Activated CD8-positive, alpha-beta memory T cell treated with anti-CD3 and anti-CD28 coated beads for 4 hours (primary cell): ENCODE measurements at places on chromosomes 4 and X.

GRCh38 chrX:57379296-57379695, 92.8 kb downstream of the FAAH2 start:
- DNase-seq, result no peak

DNA sequence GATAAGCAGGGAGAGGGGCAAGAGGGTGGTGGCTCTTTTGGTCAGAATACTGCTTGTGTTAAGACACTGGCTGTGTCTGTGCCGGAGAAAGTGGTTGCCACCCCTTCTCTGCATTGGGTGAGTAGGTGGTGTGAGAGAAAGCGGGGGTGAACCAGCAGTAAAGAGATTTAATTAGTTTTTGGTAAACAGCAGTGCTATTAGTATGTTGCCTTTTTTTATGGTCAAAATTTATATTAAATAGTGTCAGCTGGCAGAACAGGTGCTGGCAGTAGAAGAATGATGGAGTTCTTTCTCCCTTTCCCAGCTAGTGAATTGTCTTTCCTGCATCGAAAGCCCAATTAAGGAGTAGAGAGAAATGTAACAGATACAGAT, 181.6 kb downstream of the LARP7 start:
- no peak for DNase-seq

GRCh38 chr4:79182209-79182608, 143.7 kb downstream of the NAA11 start:
- DNase-seq, result no peak

DNA sequence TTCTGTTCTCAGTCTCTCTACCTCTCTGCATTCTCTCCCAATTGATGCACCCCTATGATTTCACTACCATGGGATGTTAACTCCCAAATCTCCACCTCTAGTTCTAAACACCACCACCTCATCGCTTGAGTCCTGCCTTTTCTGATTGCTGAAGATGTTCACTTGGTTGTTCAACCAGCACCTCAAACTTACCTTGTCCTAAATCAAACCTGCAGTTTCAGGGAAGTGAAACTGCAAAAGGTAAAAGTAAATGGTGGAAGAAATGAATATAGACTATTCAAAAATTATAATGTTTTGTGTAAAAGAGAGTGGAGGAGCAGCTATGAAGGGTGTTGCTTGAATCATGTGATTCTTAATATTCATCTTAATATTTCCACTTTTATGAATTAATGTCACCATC, 91.0 kb downstream of the PDE5A start:
- DNase-seq, result no peak

DNA sequence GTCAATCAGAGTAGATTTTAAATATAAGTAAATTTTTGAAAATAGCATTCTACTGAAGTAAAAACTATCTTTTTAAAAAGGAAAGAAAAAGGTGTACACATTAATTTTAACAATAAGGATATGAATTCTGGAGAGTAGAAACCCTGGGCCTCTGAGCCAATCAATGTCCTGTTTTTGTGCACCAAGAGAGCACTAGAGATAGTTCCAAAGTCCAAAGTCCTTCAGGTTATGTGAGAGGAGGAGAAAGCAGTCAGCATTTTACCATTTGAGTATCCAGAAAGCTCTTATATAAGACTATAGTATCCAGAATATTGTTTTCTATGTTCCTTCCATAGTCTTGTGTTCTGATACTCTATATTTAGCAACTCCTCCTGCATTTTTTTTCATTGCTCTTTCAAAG, 3.3 kb upstream of the TCEAL8 start:
- no peak for DNase-seq

DNA sequence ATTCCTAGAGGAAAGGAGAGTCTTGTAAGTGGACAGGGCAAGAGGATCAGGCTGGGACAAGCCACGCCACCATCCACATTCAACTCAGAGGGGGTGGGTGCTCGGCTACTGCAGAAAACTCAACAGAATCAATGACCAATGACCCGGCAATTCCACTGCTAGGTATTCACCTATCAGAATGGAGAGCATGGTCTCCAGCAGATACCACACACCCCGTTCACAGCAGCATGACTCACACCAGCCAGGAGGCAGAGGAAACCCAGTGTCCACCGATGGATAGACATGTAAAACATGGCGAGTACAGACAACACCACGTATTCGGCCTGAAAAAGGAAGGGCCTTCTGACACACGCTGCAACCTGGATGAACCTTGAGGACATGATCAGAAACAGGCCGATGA, 175.9 kb downstream of the AFAP1 start:
- no peak for DNase-seq

DNA sequence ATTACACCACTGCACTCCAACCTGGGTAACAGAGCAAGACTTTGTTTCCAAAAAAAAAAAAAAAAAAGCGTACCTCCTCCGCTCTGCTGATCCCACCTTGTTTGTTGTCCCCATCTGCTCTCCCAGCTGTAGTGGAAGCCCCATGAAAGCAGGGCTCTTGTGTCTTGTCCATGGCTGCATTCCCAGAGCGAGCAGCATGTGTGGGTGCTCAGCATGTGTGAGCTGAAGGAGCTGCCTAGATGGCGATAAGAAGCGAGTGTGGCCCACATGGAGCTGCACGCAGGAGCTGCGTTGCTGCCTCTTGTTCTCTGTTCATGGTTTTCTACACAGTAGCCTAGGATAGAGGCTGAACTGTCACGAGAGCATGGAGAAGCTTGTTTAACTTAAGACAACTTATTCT, 12.4 kb downstream of the NSD2 start:
- no peak for DNase-seq

DNA sequence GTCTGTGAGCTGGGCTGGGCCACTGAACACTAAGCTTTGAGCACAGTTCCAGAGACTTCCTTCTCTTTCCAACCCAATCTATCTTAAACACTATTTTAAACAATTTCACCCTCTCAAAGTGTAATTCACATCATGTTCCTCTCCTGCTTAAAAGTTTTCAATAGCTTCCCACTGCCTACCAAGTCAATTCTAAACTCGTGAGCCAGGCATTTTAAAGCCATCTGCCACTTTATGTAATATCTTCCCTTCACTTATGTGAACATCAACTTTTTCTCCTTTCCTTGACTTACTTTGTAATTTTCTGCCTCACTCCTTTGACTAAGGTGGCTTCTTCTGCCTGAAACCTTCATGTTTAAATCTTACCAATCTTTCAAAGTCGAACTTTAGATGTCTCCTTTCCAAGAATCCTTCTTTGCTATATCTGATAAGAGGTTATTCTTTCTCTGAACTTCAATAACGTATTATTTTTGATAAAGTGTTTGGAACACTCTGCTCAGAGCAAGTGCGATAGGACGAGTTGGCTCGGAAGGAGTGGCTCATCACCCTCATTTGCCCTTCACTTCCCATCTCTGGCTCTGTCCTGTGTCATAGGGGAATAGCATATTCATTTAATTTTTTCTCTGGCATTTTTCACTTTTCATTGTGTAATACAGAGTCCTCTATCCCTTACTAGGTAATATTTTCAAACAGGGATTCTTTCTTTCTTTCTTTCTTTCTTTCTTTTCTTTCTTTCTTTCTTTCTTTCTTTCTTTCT, 13.0 kb upstream of the SPARCL1 start:
- DNase-seq, result no peak

- DNase-seq, result no peak
Measured at GRCh38 chr4:182880387-182881356, 36.5 kb downstream of the DCTD start.

DNA sequence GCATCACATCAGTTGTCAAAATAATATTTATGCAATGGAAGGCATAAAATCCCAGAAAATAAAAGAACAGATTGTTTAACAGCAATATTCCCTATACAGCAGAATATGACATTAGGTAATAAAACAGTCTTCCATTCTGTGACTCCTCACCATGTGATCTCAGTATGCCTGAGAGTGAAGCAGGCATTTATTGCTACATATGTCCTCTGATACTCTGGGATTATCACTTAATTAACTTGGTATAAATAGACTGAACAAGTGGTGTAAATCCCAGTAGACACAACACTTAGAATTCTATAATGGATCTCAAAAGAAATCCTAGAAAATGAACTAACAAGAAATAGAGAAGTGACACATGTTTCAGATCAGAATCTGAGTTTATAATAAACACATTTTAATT, 841.3 kb downstream of the PDHA2 start:
- no peak for DNase-seq

- no peak for DNase-seq
Measured at GRCh38 chr4:57061395-57061794, 48.8 kb downstream of the IGFBP7 start.

DNA sequence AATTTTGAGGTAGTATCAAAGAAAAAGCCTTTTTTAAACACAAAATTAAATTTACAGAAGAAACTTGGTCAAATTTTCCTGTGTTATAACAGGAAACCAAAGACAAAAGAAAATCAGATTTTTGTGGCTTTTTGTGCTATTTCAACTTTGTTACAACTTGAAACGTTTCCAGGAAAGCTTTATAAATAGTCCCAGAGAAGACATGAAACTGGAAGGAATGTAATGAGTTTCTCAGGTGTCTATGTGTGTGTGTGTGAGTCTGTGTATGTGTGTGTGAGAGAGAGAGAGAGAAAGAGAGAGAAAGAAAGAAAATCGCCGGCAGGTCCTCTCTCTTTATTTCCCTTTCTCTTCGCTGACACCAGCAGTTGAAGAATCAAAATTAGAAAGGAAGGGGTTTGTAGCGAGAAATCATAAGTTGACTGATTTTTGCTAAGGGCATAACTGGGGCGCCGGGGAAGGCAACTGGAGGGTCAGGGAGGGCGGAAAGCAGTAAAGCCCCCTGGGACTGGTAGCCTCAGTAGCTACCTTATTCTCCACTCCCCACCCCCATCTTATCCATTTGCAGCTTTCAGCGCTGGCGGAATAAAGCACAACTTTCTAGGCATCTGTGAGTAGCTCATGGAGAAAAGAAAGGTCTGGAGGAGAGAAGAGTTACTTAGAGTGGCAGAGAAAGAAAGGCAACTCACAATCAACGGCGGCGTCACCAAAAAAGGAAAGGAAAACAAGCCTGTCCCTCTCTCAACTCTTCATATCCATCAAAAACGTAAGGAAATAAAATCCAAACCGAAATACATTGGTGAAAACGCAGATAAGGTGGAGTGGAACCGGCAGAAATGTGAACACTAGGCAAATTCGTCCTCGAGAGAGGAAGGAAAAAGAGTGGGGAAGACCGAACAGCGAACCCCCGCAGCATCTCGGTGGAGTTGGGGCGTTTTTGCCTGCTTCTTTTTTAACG, 1.3 kb downstream of the TMEM47 start:
- DNase-seq, result no peak

DNA sequence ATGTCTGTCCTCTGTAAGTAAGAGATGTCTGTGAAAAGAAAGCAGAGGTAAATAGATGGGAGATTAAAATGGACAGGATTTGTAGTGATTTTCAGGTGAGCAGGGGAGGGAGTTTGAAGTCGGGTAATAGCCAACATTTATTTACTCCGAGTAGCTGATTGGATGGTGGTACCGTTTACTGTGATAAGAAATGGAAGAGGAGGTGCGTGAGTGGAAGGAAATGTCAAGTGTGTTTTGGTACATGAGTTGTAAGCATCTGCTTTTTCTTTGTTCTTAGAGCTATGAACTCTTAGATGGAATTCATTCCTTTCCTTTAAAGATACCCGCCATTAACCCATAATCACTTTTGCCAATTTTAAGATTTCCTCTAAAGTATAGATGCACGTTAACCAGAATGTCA, 45.5 kb downstream of the SGMS2 start:
- no peak for DNase-seq

- DNase-seq, result no peak
Measured at GRCh38 chr4:145731028-145731427, 51.1 kb downstream of the C4orf51 start.

DNA sequence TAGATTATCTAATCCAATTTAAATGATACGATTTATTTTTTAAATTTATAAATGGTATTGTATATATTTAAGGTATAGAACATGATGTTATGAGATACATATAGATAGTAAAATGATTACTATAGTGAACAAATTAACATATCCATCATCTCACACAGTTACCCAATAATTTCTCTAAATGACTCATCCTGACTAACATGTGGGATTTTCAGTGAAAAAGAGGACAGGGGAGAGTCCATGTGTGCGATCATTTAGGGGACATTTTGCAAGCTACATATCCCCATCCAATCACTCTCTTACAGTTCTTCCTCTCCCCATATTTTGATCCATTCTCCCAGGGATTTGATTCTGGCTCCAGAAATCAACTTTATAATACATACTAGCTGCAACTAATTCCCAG, 88.2 kb downstream of the ABCB7 start:
- no peak for DNase-seq

DNA sequence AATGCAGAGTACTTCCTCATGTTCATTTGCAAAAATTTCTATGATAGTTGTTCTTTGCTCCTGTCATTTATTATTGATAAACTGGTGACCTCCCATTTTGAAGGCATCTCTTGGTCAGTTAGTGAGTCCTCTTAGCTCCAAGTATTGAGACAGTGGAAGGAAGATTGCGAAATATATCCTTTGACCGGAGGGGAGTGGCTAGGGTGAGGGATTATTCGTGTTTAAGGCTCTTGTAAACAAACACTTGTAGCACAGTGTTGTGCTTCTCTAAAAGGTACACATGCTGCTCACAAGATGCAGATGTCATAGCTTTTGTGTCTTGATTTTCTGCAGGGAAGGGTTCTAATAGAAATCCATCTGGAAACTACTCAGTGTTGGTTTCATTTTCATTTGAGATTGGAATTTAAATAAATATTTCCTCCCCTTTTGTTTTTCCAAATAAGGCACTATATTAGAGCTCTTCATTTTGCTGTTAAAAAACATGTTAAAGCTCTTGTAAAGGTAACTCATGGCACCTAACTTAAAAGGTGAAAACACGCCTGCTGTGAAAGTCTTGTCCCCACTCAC, 21.8 kb downstream of the TXLNG start:
- DNase-seq, result no peak

DNA sequence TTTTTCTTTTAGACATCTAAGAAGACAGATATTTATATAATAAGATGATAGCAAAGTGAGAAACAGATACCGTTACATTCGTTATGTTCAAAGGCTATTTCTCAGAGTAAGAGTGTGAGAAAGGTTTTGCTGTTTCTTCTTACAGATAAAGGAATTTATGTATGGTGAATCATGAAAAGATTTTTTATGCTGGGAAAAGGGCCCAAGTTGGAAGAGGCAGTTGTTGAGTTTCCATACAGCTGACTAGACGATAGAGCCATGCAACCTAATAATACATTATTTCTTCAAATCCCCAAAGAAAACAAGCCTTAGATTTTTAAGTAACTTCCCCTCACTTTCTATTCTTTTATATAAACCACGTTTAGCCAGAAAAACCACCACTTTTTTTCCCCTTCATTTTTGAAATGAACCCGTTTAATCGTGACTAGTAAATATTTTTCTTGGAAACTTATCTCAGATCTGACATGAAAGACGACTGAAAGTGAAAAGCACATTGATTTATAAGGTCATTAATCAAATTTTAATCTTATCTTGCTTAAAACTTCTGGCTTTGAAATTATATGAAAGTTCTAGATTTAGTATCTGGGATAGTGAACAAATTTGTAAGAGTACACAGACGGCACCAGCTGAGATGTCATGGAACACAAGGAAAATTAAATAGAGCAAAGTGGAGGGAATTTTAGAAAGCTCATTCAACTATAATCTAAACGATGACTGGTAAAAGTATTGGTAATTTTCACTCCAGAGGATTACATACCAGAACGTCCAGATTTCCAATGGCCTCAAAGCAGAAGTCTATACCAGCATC, 10.9 kb downstream of the ADH6 start:
- no peak for DNase-seq
